ENCODE measurements at places on chromosomes 16 and 17.
A peak's percentile ranks its signal among the peaks of the same experiment; 100 is the strongest.

- no peak for DNase-seq
These were observed 308.0 kb downstream of the GRIN2A start for GRCh38 chr16:9874219-9874618.

DNA sequence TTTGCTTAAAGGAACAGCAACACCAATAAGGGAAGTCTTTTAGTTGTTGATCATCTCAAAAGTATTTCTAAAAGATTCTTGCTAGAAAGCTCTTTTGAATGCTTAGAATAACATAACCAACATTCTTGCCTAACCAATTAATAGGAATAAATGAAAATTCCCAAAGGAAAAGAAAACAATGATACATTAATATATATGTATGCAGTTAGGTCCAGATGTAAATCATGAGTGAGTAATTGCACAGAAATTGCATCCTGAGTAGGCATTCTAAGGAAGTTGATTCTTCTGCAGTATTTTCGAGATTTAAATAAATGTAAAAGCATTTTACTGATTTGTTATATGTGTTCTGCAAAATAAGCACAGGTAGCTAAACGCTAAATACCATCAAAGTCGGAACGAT lies 22.1 kb downstream of the COX10 start:
- no peak for DNase-seq

DNA sequence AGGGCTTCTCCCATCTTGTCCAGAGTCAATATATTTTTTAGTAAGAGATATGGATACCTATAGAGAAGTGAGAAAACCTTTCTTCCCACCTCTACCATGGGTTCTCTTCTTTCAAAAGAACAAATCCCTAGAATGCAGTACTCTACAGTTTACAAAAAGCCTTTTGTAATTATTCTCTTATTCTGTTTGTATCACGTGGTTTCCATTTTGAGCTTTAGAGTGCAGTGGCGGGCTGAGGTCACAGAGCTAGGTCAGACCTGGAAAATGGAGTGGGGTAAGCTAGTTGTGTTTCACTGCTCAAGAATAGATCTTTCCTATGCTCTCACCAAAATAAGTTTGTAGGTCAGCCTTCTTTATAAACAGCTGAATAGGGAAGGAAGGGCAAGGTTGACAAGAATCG lies 85.3 kb upstream of the MAF start:
- no peak for DNase-seq

DNA sequence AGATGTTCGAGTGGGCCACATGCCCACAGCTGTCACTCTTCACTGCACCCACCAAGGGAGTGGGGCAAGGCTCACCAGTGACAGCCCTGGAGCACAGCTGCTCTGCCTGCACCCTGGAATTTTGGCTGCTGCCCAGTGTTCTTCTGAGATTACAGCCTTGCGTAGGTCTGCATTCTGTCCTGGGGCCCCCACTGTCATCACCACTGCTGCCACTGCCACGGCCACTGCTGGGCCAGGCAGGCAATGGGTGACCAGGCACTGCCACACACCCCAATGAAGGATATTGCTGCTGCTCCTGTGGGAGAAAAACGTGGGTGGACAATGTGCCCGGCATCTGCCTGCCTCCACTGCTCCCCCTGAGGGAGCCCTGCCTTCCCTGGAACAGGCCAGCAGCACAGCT lies 1717.0 kb downstream of the TP53TG3F start:
- DNase-seq, result no peak

GRCh38 chr17:71063559-71063958 lies 894.2 kb downstream of the KCNJ2 start:
- no peak for DNase-seq

DNA sequence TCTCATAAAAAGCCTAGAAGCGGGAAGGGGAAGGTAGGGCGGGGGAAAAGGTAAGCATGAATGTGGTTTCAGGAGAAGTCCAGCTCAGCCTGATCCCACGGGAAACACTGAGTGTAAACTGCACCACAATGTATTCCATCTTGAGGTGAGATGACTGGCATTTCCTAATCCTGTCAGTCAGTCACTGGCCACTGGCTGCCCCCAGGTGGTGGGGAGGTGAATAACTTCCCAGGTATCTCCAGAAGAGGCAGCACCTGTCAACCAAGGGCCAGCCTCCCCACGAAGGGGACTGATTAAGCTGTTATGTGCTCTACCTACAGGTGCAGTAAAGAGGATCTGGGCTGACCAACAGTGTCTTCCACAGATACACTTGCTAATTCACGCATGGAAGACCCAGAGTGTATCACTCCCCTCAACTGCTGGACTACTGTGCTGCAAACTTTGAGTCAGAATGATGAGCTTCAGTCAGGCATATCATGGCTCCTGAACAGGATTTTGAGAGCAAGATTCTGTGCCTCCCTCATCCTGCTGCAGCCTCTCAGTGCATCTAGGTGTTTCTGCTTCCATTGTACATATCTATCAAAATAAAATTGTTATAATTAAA lies 108.5 kb upstream of the CCL2 start:
- DNase-seq, result peak; percentile 27

DNA sequence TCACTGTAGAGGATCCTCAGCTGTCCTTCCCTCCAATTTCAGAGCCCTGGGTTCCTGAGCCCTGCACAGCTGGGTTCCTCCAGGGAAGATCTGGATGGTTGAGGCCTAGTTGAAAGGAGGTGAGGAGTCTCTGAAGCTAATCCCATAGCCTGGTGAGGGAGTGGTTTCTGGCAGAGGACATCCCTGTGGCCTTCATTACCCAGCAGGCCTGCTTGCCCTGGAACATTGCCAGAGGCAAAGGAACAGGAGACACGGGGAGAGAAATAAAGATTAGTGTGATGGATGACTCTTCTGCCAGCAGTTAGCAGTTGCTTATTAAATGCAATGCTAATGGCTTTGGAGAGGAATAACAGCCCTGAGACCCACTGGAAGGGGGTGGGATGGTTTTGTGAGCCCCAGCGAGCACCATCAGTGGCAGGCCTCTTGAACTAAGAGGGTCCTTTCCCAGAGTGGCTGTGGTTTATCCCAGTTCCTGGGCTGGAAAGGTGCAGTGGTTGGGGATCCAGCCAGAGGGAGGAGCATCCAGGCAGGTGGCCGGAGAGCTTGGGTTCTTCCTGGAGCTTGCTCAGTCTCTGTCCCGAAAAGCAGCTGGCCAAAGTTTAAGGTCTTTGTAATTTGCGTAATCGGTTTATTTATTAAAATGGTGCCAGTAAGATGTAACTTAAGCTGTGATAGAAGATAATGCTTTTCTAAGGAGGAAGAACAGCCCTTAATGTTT lies 209.7 kb downstream of the CCDC182 start:
- DNase-seq, result no peak

GRCh38 chr16:19860166-19861041 lies 24.2 kb downstream of the GPRC5B start:
- DNase-seq, result no peak

DNA sequence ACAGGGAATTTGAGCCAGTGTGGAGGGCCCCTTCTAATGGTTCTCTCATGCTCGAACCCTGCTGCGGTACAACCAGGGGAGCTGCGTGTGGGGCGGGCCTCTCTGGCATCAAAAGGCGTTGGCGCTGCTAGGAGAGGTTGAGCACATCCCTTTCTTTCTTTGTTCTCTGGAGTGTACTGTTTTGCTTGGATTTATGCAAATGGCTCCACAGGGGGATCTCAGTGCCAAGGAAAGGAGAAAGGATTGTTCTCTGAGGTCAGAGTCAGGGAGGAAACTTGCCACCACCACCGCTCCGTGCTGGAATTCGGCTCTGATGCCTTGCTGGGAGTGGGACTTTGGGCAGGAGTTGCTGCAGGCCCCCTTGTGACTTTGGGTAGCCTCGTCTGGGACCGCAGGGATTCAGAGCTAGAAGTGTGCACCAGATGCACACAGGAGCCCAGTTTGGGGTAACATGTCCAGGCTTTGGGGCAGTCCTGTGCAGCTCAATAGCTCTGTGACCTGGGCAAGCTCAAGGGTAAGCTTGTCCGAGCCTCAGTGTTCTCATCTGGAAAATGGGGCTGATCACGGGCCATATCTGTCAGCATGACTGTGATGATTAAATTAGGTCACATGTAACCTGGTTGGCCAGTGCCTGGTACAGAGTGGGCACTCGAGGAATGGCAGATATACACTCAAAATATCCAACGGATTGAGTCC lies 353.0 kb upstream of the EEF2KMT start:
- DNase-seq, result no peak

GRCh38 chr17:28741358-28742349 lies 2.2 kb upstream of the TRAF4 start:
- DNase-seq, result no peak

DNA sequence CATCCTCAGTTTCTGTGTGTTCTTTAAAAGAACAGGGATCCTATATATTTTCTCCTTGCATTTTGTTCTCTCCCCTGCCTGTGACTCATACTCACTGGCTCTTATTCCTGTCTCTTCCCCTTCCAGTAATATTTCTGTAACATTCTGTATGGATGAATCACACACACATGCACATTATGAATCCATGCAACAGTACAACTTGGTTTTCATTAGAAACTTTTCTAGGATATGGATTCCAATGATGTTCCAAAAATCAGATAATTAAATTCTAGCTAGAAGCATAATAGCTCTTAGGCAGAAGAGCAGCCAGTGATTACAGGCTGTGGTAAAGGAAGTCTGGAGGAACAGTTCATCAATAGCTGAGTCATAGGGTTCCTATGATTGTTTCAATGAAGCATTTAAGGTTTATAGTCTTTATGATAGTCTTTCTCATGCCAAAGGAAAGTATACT lies 119.6 kb upstream of the PMFBP1 start:
- no peak for DNase-seq

DNA sequence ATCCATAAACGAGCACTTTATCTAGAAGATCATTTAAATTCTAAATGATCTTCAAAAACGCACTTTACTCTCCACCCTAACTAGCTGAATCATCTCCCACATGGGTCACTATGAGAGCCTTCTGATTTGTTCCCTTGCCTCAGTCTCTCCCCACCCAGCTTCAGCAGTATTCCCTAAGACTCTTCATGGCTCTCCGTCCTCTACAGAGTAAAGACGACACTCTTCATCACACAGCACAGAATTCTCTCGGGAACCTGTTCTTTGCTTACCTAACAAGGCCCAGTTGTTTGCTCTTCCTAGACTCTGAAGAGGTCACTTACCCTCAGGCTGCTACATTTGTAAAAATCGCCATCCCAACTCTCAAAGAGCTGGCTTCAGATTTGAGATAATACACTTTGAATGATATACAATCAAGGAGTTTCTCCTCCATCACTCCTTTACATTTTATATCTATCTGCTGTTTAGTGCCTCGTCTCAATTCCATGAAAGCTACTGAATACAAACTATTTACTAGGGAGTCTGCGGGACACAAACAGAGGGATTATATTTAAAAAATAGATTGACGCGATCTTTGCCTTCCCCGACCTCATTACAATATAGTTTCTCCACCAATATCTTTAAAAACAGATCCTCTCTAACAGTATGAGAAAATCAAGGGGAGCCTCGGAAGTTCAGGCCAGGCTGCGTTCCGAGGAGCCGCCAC lies 511 bp upstream of the LIG3 start:
- DNase-seq, result no peak

DNA sequence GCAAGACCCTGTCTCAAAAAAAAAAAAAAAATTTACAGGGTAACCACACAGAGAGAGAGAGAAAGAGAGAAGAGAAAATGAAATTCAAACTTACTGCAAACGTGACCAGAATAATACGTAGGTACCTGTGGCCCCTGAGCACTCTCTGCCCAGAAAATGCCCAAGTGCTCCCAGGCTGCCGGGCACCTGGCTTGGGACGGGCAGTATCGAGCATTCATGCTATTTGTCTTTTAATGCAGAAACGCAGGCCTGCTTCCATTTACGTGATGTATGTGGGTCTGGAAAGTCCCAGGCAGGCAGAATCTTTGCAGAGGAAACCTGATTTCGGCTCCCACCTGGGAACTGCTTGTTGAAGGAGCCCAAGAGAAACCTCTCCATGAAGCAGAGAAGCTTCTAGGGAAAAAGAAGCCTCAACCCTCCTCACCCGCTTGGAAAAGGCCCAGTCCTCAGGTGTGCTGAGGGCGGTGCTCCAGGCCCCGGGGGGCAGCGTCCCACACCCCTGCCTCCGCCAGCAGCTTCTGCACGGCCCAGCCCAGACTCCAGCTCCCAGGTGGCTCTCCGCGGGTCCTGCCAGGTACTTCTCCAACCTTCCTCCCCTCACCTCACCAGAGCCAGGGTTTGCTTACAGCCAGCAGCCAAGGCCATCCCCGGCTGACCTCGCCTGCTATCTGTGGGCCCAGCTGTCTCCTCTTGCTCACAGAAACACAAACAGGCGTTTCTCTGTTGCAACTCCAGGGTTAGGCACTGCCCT lies 14.0 kb downstream of the RPH3AL start:
- no peak for DNase-seq

- DNase-seq, result peak; percentile 69
These were observed 1.4 kb upstream of the CEMP1 start for GRCh38 chr16:2532494-2533141.

DNA sequence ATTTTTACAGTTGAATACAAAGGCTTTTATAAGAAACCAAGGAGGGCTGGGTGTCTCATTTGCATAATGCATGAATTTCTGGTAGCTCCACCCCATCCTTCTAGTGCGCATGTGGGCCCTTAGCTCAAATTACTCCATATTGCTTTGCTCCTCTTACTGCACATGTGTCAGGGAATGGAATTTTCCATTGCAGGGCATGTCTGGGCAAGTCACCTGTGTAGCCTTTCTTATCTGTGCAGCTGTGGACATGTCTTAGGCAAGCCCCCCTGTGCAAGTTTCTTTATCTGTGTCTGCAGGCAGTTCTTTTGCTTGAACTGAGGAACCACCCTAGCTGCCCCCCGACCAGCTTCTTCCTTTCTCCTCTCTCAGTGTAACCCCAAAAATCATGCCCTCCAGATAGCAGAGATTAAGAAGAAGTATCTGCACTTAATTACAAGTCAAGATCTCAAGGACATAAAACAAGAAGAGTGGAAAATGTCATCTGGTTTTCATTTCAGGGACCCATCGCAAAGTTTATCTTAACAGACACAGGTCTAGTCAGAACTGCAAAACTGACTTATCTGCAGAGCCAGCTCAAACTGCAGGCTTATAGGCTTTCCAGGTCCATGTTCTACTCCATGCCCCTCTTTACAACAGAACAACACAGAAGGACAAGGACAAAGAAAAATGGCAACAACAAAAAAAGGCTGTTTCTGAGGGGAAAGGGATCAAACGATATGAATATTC lies 137.9 kb upstream of the HS3ST4 start:
- DNase-seq, result no peak

- no peak for DNase-seq
These were observed 17.5 kb downstream of the MAP3K14 start for GRCh38 chr17:45299361-45299760.

Data from T-cell (primary cell).